Stimulated activated CD8-positive, alpha-beta memory T cell treated with anti-CD3 and anti-CD28 coated beads, Interleukin-4, amount 100 ng/mL, for 1 hour (primary cell): ENCODE measurements at places on chromosomes 13 and 19.

DNA sequence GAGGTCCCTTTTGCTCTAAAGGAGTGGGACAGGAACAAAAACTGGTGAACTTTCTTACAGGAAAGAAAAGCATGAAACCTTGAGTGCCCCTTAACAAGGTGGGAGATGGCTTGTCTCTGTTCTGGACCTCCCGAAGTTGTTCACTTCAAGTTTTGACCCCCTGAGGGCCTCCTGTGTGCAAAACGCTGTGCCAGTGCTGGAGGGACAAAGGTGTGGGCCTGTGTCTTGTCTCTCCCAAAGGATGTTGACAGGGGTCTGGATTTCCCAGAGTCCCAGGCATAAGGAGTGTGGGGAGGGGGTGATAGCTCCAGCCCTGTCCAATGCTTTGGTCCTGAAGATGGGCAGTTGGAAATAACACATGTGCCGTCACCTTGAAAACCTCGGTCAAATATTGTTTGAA is 6.5 kb downstream of the ZNF536 start:
- no peak for DNase-seq

DNA sequence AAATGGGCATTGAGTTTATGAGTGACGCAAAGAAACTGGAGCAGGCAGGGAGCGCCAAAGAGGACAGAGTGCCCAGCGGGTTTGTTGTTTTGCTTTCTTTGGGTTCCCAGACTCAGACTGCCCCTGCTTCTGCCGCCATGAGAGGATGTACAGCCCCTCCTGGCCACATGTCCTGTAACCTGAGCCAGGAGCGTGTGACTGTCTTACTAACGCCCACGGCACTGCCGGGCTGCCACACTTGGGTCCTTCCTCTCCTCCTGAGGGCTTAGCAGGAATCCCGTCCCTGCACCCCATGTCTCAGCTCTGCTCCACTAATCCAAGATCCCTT is 80.5 kb downstream of the GPR12 start:
- no peak for DNase-seq

DNA sequence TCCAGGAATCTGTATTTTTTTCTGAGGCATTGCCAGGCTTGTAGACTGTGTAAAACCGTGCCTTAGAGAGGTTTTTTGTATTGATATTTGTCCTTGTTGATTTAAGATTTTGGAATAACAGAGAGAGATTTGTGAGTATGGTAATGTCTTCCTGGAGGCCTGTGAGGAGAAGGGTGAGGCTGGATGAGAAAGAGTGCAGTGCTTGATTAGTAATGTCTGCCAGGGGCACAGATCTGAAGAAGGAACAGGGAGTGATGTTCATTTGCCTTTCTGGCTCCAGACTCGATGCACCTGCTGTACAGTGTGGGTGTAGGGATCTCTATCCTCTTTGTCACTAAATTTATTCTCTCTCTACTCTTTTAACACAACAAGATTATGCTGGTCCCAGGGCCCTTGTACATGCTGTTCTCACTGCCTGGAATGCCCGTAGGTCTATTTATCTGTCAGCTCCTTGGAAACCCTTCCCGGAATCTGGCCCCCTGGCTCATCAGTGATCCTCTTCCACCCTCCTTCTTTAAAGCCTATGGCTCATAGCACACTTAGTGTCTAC is 4.2 kb downstream of the FIZ1 start:
- DNase-seq, result no peak

GRCh38 chr13:55660851-55661250 is 1479.9 kb upstream of the PRR20A start:
- no peak for DNase-seq

DNA sequence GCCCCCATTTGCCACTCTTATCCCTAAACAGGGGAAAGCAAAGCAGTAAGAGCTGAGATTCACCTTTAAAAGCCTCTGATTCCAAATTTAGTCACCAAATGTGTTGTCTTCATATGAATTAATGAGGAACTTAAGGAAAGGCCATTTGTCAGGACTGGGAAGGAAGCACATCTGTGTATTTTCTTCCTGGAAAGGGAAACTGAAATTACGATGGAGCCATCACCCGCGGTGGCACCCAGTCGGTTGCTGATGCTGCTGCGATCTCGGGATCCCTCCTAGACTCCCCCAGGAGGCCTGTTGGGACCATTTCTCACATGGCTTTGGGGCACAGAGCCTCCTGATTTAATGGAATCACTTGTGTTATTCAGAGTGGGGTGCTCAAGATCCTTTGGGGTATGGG is 7.4 kb upstream of the IL4I1 start:
- no peak for DNase-seq

DNA sequence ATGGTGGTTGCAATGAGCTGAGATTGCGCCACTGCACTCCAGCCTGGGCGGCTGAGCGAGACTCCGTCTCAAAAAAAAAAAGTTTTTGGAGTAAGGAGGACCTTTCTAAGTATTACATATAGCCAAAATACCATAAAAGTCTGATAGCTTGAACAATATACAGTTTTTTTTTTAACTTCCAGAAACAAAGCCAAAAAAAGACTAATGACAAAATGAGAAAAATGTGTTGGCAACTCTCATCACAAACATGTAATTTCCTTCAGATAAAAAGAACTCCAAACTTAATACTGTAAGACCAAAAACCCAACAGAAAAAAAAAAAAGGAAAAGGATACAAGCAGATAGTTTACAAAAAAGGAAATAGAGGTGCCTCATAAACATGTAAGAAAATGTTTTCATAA is 68.2 kb upstream of the MED4 start:
- no peak for DNase-seq

DNA sequence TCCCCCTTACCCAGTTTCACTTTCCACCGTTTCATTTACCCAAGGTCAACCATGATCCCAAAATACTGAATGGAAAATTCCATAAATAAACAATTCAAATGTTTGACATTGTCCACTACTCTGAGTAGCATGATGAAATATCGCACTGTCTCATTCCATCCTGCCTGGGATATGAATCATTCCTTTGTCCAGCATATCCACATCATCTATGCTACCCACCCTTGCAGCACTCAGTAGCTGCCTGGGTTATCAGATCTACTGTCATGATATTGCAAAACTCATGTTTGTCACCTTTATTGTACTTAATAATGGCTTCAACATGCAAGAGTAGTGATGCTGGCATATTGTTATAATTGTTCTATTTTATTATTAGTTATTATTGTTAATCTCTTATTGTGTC is 263.9 kb upstream of the NBEA start:
- DNase-seq, result no peak

GRCh38 chr13:47094734-47095434 is 198.0 kb upstream of the HTR2A start:
- no peak for DNase-seq

DNA sequence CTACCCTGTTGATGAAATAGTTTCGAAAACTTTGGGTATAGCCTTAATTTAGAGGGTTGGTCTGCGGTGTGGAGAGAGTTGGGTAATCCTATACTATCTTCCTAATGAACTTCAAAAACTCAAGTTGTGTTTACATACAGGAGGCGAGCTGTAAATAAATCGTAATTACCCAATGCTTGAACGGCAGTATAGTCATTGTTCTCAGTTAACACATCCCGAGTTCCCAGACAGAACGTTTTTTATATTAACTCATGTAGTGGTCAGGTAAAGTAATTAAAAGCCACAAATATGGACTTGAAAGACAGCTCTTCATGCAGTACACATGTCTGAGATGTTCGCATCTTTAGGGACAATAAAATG is 1.5 kb downstream of the PDS5B start:
- no peak for DNase-seq

DNA sequence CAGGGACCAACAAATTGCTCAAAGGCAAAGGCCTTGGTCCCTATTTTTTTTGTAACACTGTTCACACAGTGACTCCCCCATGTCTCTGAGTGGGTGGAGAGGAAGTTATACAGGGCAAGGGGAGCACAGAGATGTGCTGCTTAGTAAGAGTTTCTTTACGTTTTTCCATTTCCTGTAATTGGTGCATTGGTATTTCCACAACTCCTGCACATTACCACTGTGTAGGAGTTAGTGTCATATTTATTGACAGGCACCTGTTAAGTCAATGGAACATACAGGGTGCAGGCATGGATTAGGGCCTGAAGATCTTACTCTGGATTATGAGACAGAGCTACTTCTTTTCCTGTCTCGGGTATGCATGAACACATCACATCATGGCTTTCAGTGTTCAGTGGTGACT is 45.2 kb downstream of the SOX21 start:
- no peak for DNase-seq

- DNase-seq, result no peak
Measured at GRCh38 chr13:88526853-88527215, 855.7 kb downstream of the SLITRK5 start.

DNA sequence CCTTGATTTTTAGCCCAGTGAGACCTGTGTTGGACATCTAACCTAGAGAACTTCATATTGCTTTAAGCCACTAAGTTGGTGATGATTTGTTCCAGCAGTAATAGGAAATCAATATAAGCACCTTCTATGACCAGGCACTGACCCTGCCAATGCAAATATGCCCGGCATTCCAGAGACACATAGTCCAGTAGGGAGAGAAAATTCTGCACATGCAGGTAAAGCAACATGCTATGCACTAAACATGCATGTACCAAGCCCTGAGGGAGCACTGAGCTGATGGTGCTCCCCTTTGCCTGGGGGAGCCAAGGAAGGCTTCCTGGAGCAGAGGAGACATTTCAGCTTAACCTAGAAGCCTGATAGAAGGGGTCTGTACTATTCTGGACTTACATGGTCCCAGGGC is 40.4 kb upstream of the C13orf42 start:
- DNase-seq, result no peak

GRCh38 chr13:66425741-66426140 is 804.4 kb downstream of the PCDH9 start:
- no peak for DNase-seq

GRCh38 chr19:6720369-6721137 is at the start of gene C3:
Gene C3, minus strand, starts transcription at chr19:6720650. Its CDS starts 61 bp downstream, at chr19:6720589.
- no peak for DNase-seq

GRCh38 chr13:100600915-100601314 is 12.3 kb upstream of the GGACT start:
- no peak for DNase-seq

DNA sequence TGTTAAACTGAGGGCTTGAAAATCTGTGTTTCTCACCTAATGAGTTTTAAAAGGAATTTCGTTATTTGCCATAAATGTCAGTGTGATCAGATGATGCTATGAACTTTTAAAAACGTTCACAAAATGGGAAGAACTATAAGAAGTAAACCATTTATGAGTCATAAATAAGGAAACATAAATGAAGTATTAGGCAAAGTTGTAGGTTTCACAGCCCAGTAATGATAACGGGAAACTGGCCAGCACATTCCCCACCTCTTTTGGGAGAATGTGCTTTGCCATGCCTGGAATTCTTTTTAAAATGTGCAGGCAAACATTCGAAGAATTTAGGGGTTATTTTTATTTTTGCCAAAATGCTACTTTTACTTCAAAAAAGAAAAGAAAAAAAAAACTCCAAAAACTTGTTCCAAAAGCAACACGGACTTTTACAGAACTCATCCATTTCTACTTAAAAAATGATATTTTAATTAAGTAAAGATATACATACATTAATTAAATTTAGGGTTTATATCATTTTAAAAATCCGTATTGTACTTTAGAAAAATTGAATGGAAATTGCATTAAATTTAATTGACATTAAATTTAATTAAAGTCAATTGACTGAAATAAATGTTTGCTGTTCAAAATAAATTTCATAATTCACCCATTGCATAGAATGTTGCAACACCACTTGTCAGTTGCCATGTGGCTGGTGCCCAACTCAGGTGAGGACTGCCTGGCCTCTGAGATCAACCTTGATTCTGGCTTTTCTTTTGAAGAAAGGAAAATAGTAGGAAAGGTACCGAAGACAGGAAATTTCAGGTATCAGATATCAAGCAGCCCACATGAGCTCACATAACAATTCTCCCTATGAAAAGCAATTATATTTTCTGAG is 1198.5 kb downstream of the EFNB2 start:
- no peak for DNase-seq

GRCh38 chr13:80906860-80907259 is 565.9 kb upstream of the SPRY2 start:
- no peak for DNase-seq

- DNase-seq, result no peak
Measured at GRCh38 chr19:30448386-30449077, 76.3 kb downstream of the ZNF536 start.

DNA sequence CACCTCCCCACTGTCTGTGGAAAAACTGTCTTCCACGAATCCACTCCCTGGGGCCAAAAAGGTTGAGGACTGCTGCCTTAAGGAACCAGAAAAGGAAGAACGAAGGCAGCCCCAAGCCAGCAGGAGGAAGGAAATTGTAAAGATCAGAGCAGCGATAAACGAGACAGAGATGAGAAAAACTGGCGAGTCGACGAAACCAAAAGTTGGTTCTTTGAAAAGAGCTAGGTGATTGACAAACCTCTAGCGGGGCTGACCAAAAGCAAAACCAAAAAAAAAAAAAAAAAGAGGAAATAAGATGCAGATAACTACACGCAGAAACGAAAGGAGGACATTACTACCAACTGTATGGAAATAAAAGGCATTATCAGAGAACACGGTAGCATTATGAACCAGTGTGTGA is 76.9 kb downstream of the GADD45B start:
- DNase-seq, result no peak

- no peak for DNase-seq
Measured at GRCh38 chr19:11736696-11737095, 2.0 kb downstream of the ZNF823 start.

DNA sequence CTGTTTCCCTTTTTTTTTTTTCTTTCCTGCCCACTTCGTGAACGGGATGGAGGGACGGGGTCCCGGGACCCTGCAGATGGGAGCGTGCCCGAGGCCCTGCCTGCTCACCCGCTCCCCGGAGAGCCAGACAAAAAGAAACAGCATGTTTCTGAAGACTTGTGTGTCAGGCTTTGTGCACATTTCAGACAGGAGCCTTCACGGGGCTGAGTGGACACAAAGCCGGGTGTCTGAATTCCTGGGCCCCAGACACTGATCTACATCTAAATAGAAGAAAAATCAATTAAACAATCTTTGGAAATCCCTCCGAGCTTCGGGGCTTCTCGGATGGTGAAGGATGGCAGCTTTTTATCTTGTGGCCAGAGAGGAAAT is 4.2 kb downstream of the PGPEP1 start:
- DNase-seq, result no peak

GRCh38 chr13:98143601-98144026 is 720 bp downstream of the FARP1 start:
- DNase-seq, result no peak

DNA sequence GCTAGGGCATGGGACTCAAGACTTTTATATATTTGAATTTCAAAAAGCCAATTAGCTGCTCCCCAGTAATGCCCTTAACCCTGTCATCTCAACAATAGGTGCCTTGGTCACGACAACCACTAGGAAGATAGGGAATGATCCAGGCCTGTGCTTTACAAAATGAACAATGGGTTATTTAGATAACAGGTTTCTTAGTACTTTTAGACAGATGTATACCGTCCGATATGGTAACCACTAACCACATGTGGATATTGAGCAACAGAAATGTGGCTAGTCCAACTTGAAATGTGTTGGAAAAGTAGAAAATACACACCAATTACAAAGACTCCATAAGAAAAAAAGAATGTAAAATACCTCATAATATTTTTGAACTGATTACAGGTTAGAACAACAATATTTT is 201.2 kb downstream of the LHFPL6 start:
- no peak for DNase-seq

GRCh38 chr13:26307701-26308100 is 53.8 kb downstream of the CDK8 start:
- DNase-seq, result no peak
